ENCODE measurements at places on chromosomes 13 and 19.

GRCh38 chr13:76991432-76991795 lies 467 bp upstream of the CLN5 start:
- DNase-seq, result no peak

DNA sequence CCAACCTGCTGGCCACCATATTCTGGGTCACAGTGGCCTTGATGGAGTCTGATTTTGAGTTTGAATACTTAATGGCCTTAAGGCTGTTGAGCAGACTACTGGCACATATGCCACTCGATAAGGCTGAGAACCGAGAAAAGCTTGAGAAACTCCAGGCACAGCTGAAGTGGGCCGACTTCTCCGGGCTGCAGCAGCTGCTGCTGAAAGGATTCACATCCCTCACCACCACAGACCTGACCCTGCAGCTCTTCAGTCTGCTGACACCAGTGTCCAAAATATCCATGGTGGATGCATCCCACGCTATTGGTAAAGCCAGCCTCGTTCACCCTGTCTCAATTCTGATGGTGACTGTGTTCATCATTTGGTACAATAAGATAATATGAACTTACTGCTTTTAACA lies 77.5 kb downstream of the ZAR1L start:
- DNase-seq, result no peak

GRCh38 chr19:45939792-45940514 lies 25.4 kb upstream of the NANOS2 start:
- DNase-seq, result no peak

- DNase-seq, result peak; percentile 80
Measured at GRCh38 chr19:46579361-46579879, 21.7 kb upstream of the CALM3 start.

DNA sequence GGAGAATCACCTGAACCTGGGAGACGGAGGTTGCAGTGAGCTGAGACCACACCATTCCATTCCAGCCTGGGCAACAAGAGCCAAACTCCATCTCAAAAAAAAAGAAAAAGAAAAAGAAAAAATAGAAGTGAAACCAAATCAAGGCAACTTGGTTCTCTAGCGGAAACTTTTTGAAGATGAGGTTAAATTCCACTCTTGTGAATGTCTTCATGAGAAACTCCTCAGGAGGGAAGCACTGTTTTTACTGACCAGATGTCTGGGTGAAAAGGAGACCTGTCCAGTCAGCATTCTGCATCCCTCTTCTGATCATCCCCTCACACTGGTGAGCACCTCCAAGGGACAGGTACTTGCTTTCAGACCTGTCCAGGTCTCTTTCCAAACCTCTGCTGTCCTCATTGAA lies 15.8 kb downstream of the BRD4 start:
- no peak for DNase-seq

GRCh38 chr13:43786472-43786765 lies 353 bp downstream of the ENOX1 start:
- no peak for DNase-seq

GRCh38 chr13:107141767-107142166 lies 573.8 kb upstream of the ARGLU1 start:
- DNase-seq, result no peak

DNA sequence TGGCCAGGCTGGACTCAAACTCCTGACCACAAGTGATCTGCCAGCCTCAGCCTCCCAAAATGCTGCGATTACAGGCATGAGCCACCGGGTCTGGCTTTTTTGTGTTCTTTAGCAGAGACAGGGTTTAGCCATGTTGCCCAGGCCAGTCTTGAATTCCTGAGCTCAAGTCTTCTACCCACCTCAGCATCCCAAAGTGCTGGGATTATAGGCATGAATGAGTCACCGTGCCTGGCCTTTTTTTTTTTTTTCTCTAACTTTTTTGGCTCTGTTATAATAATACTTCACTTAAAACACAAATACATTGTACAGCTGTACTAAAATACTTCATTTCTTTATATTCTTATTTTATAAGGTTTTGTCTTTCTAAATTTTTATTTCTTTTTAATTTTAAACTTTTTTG lies 599.5 kb upstream of the PCDH9 start:
- DNase-seq, result no peak

- no peak for DNase-seq
Measured at GRCh38 chr13:97752961-97753668, 200.4 kb upstream of the IPO5 start.

GRCh38 chr19:42514449-42514848 lies 13.8 kb downstream of the CEACAM1 start:
- no peak for DNase-seq

- no peak for DNase-seq
Measured at GRCh38 chr13:74200081-74200480, 65.9 kb upstream of the KLF12 start.

DNA sequence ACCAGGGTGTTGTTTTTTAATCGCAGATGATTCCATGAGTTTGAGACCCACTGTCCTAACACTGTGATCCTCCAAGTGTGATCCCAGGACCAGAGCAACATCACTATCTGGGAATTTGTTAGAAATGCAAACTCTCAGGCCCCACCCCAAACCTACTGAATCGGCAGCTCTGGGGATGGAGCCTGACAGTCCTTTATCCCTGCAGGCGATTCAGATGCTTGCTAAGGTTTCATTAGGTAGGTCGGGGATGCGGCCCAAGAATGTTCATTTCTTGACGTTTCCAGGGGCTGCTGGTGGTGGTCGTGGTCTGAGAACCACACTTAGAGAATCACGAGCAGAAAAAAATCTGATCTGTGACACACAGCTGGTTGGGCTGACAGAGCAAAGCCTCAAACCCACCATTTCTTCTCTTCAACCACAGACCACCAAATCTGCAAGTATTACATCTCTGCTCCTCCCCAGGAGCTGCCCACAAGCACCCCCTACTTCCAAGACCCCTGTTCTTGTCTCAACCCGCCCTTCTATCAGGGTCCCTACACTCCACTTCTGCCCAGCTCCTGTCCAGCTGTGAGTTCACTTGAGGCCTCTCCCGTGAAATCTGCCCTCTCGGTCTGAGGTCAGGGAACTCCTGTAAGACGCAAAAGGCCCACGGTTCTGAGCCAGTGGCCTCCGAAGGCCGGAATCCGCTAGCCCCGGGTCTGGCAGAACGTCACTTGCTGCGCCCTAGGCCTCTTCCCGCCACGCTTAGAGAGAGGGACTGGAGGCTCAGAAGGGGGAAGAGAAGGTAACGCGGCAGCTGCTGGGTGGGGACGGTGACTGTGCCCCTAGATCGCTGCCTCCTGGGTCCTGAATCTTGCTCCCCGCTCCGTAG lies 1.1 kb upstream of the FARP1 start:
- peak; percentile 56 for DNase-seq

DNA sequence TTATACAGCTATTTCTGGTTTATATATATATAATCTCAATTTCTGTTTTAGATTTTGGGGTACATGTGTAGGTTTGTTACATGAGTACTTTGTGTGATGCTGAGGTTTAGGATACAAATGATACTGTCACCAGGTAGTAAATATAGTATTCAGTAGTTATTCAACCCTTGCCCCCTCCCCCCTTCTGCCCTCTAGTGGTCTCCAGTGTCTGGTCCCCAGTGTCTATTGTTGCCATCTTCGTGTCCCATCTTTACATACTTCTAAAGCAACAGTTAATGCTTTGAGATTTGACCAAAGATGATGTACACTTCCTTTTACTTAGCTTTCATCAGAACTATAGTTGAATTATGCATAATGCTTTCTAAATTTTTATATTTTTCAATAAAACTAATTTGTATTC lies 1623.4 kb upstream of the PRR20A start:
- DNase-seq, result no peak

- peak; percentile 69 for DNase-seq
Measured at GRCh38 chr19:2627319-2627829, 75.1 kb downstream of the GNG7 start.

GRCh38 chr19:5470264-5470671 lies 15.1 kb downstream of the ZNRF4 start:
- DNase-seq, result no peak

- DNase-seq, result no peak
Measured at GRCh38 chr13:70905035-70905434, 796.8 kb upstream of the KLHL1 start.

- no peak for DNase-seq
Measured at GRCh38 chr19:35717665-35718344, at the start of gene KMT2B. TSS of gene KMT2B (plus strand) at chr19:35718003. CDS start at chr19:35718019, 16 bp downstream.

DNA sequence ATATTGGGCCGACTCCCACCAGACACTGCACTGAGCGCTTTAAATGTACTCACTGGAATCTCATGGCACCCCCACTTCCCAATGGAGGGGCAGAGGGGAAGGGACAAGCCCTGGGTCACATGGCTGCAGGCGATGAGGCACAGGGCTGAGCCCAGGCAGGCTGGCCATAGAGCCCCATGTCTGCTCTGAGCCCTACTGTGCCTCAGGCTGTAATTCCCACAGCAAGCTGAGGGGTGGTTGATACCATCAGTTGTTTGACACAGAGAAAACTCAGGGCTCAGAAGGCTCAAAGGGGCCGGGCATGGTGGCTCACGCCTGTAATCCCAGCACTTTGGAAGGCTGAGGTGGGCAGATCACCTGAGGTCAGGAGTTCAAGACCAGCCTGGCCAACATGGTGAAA lies 25.1 kb downstream of the RFX1 start:
- no peak for DNase-seq

DNA sequence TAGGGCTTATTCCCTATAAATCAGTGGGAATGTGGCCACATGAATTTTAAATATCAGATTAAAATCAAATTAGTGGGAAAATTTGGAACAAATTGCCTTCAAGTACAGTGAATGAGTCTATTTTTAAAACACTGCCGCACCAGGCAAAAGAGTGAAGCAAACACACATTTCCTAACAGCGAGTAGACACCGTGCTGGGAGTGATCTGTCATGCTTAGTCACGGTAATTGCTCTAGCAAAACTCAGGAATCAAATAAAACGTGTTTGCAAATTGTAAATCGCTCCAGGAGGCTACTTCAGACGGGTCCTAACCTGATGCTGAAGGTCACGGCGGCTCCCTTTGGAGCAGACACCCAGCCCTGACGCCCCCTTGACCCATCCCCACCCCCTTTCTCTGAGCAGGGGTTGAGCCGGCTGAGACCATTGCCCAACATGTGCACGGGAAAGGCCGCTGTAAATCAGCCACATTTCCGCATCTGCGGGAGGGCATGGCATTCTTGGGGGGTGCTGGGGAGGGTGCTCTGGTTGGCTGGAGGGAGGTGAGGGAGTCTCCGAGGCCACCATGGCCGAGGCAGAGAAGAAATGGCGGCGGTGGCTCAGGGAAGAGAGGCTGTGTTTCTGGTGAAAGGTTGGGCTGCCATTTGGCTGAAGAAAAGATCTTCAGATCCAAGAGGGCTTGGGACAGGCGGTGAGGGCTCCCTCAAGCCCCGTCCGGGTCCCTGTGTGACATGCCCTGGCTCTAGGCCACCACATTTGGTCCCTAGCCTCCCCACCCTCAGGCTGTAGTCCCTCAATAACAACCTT lies 8.9 kb downstream of the CEBPA start:
- no peak for DNase-seq

GRCh38 chr13:111659219-111659775 lies 338.9 kb downstream of the TEX29 start:
- DNase-seq, result no peak

DNA sequence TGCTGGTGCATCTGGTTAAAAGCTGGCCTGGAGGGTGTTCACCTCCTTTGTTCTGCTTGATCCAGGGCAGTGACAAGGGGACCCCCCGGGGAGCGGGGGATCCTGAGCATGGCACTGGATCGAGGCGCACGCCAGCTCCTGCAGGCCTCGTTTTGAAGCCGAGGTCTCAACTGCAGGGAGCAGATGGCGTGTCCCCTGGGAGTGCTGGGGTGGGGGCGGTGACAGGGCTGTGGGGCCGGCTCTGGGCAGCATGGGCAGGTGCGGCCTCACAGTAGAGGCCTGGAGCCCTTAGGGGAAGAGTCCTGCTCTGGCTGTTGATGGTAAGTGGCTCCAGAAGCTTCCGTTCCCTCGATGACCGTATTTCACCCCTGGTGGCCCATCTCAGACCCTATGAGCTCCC lies 51.8 kb downstream of the CRTC1 start:
- no peak for DNase-seq

DNA sequence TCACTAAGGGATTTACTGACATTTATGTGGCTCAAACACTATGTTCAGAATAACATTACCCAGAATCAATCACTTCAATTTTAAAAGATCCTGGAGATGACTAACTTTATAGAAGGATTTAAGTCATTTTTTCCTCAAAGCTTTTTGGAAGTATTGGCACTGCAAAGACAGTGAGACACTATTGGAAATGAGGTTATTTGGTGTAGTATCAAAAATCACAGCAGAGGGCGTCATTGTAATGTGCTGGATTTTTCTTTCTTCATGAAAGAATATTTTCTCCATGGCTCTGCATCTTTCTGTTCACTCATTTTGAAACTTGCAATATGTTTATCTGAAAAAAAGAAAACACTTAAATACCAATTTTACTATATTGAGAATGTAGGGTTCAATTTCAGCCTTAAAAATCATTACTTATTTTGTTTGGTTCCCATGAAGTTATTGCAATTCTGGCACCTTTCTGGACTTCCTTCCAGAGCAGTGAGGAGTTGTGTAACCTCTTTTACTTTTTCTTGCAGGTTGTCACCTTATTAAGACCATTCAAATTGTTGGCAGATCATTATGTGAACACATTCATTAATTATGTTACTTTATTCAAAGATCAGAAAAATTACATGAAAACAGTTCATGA lies 3.7 kb upstream of the CSNK1A1L start:
- no peak for DNase-seq

DNA sequence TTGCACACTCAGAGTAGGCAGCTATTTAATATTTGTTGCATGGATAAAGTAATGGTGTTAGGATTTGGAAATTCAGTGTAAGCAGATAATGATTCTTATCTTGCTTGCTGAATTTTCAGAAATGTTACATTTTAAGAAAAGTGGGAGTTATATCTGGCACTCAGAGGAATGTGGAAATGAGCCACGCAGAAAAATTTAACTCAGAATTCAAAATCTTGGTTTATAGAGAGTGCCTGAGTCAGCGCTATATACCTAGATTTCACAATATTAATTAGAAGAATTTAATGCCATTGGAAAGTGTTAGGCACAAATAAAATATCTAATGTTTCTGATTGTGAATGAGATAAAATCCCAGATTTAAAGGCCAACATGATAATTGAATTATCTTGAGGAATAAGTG lies 96.3 kb downstream of the GPR12 start:
- DNase-seq, result no peak

Data from activated CD8-positive, alpha-beta memory T cell treated with anti-CD3 and anti-CD28 coated beads for 24 hours (primary cell).